ENCODE measurements at places on chromosomes 1 and 21.

DNA sequence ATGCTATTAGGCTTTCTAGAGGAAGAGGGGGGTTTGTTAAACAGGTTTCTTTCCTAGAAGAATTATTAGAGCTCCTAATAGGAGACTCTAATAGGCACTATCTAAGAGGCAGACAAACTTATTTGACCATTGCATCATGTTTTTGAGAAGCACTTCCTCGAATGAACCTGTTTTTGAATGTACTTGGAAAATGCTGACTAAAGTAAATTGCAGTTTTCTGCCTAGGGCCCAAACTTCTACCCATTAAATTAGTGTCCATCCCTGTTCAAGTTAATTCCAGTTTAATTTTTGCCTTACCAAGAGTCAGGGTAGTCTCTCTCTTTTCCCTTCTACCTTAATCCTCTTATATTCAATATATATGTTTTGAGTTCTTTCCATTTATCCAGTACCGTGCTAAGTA, 1029.6 kb downstream of the TTLL7 start:
- no peak for DNase-seq

DNA sequence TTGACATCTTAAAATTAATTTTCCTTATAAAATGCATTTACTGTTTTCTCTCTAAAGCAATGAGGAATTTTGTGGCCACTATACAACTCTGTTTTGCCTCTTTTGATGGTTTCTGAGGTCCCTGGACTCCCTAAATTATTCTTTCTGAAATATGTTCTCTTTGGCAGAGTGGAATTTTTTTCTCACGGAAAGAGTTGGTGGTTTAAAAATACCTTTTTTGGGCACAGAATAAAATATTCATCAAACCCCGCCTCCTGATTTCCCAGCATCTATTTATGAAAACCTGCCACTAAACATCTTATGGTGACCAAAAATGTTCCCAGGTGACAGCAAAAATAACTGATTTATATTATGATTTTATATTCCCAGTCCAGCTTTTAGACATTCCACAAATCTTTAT, 165.3 kb upstream of the SYT6 start:
- no peak for DNase-seq

GRCh38 chr21:28445141-28445830, 547.4 kb downstream of the LTN1 start:
- no peak for DNase-seq

- no peak for DNase-seq
Observed at GRCh38 chr1:151888972-151889570, 20.2 kb downstream of the THEM4 start.

GRCh38 chr1:119984771-119985170, 84.7 kb downstream of the NOTCH2 start:
- DNase-seq, result no peak

- DNase-seq, result peak; percentile 87
Observed at GRCh38 chr1:204350857-204351573, 8.7 kb downstream of the PLEKHA6 start.

GRCh38 chr1:24878775-24879742, 51.0 kb downstream of the RUNX3 start:
- no peak for DNase-seq

GRCh38 chr1:193661385-193661784, 475.0 kb upstream of the B3GALT2 start:
- DNase-seq, result no peak

- no peak for DNase-seq
Observed at GRCh38 chr1:2397007-2397679, 5.5 kb downstream of the RER1 start.

DNA sequence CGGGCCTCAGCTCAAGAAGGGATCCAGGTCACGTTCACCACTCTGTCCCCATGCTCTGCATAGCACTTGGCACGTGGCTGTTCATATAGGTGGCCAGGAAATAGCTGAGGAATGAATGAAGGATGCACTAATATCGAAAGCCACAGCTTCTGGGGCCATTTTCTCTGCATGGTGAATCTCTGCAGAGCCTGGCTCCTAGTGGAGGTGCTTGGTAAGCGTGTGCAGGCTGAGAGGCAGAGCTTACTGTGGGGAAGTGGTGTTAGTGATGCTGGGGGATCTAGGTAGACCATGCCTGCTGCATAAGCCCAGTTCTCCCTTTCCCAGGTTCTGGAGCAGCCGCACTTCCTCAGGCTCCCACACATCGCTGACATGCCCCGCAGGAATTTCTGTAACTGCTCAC, 8.3 kb downstream of the CSRP1 start:
- no peak for DNase-seq

DNA sequence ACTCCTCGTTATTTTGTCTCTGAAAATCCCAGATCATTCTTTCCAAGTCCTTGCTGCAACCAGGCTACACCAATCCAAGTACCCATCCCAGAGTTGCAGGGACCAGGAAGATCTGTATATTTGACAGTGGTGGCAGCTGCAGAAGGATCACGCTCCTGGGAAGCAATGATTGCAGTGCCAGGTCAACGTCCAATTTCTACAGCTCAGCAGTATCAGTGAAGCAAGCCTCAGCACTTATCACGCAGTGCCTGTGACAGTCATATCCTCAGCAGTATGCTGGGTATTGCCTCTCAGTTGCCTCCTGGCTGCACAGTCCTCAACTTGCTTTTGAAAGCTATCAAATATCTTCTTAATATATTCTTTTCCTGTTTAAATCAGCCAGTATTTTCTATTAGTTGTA, 66.7 kb downstream of the BARHL2 start:
- DNase-seq, result no peak

DNA sequence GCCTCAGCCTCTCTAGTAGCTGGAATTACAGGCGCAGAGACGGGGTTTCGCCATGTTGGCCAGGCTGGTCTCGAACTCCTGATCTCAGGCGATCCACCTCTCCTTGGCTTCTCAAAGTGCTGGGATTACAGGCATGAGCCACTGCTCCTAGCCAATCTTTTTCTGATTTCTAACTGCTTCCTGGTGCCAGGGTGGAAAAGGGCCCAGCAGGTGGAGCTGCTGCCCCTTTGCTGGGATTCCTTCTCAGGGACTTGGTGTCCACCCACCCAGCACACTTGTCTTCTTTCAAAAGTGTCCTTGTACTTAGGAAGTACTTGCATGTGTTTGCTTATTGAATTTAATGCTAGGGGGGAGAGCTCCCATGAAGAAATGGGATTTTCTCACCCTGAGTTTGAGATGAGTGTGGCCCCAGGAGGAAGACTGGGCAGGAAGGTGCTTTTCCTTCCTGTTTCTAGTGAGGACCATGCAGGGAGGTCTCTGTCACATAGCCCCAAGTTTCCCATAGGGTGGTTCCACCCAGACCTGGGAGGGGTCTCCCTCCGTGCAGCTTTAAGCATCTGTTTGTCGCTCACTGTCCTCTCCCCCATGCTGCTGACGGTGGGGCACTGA, 14.2 kb downstream of the UTP11 start:
- DNase-seq, result no peak

- no peak for DNase-seq
Observed at GRCh38 chr1:200042552-200043335, 15.2 kb downstream of the NR5A2 start.

GRCh38 chr1:229579059-229579673, 20.7 kb upstream of the ABCB10 start:
- DNase-seq, result peak; percentile 73

DNA sequence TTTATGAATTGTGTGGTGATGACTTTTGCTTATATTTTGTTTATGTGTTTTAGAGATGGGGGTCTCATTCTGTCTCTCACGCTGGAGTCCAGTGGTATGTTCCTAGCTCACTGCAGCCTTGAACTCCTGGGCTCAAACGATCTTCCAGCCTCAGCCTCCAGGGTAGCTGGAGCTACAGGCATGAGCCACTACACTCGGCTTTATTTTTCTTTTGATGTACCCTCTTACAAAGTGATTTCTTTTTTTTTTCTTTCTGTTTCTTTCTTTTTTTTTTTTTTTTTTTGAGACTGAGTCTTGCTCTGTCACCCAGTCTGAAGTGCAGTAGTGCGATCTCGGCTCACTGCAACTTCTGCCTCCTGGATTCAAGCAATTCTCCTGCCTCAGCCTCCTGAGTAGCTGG, 46.8 kb downstream of the CD247 start:
- no peak for DNase-seq

DNA sequence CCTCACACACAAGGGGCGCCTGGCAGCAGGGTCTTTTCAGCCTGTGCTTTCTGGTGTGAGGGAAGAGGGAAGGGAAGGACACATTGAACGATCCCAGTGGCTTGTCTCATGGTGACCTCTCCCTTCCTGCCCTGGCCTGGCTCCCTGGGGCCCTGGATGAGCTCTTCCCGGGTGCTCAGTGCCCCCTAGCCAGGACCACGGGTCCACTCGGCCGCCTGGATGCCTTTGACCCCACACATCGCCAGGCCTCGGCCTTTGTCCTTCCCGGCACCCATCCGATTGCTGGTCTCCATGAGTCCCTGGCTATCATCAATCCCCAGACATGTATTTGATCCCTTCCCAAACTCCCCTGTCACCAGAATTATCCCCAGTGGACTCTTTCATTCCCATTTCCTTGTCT, 6.0 kb upstream of the TFF3 start:
- no peak for DNase-seq

- no peak for DNase-seq
Observed at GRCh38 chr1:21814981-21815582, 3.0 kb downstream of the LDLRAD2 start.

DNA sequence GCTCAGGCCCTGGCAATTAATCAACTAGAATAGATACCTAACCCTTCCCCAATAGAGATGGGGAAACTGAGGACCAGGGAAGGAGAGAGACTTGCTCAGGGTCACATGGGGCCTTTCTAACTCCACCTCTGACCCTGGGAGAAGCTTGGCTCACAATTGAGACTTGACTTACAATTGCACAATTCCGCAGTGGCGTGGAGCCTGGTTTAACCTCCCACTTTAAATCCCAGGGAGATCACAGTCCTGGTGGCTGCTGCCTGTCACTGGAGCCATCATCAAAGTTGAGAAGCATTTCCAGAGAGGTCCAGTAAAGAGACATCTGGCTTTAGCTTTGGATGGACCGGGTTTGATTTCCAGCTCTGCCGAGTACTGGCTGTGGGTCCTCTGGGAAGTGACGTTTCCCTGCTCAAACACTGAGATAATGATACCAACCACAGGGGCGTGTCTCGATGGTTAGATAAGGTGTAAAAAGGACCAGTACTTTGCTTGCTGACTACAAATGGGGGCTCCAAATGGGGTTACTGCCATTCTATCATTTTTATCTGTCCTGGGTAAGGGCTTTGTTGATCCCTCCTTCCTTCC, 39.3 kb downstream of the TRIM62 start:
- no peak for DNase-seq

GRCh38 chr21:34128124-34128523, 54.7 kb downstream of the MRPS6 start:
- DNase-seq, result no peak

- DNase-seq, result no peak
Observed at GRCh38 chr1:96997717-96998116, 276.1 kb downstream of the PTBP2 start.

DNA sequence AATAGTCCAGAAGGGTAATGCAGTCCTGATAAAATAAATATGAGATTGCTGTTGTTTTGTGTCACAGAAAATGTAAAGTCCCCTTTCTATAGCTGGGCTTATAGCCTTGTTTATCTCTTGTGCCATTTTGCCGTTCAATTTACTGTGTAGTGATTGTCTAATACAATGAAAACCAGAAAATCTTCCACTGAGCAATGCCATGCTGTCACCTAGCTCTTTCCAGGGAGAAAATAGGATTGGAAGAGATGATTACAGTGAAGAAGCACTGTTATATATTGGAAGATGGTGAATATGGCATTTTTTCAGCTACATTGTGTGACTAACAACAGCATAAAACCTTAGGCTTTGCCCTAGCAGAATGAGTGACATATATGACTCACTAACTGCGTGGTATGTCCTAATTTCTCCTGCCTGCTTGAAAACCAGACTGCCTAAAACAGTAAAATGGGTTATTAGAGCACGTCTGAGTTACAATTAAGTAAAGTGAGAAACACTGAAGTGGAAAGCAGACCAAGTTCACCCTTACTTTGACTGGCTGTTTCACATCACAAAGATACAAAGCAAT, 332.4 kb upstream of the ZP4 start:
- no peak for DNase-seq

DNA sequence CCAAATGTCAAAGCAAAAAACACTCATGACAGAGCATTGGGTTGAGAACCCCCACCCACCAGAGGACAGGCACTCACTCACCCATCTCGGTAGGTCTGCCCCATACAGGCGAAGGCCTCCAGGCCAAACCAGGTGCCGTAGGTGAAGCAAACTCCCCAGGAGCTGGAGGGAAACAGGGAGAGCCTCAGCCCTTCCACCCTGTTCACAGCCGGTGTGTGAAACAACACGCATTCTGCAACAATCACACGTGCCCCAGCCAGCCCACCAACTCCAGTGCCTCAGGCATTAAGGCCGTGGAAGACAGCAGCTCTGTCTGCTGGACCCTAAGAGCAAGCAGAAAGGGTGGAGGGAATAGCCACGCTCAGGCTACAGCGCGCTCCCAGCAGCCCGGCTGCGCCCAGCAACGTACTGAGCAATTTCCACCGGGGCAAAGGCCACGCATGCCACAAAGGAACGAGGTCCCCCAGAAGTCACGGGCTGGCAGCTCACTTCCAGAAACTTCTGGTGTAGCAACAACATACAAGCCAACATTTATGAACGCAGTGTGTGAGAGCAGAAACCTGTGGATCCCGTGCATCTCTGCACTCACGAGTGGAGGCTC, 11.4 kb upstream of the SPATC1L start:
- DNase-seq, result no peak

DNA sequence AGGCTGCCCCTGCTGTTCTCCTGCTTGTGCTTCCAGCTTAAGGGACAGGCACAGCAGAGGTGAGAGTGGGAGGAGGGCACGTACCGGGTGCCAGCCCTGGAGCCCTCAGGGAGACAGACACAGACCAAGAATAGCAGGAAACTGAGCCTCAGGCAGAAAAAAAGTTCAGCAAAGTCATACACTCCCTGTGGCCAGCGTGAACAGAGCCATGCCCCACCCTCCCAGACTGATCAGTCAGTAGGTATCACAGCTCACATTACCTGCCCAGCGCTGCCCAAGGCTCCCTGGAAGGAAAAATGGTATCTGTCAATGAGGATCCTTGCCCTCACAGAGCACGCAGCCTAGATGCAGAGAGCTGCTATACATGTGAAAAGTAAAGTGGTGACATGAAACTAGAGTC, 1.3 kb downstream of the UBL4B start:
- DNase-seq, result peak; percentile 63
